ENCODE measurements at places on chromosomes 16 and 17.
A peak's percentile ranks its signal among the peaks of the same experiment; 100 is the strongest.

- no peak for DNase-seq
Observed at GRCh38 chr17:59329176-59330052, 2.0 kb upstream of the YPEL2 start.

DNA sequence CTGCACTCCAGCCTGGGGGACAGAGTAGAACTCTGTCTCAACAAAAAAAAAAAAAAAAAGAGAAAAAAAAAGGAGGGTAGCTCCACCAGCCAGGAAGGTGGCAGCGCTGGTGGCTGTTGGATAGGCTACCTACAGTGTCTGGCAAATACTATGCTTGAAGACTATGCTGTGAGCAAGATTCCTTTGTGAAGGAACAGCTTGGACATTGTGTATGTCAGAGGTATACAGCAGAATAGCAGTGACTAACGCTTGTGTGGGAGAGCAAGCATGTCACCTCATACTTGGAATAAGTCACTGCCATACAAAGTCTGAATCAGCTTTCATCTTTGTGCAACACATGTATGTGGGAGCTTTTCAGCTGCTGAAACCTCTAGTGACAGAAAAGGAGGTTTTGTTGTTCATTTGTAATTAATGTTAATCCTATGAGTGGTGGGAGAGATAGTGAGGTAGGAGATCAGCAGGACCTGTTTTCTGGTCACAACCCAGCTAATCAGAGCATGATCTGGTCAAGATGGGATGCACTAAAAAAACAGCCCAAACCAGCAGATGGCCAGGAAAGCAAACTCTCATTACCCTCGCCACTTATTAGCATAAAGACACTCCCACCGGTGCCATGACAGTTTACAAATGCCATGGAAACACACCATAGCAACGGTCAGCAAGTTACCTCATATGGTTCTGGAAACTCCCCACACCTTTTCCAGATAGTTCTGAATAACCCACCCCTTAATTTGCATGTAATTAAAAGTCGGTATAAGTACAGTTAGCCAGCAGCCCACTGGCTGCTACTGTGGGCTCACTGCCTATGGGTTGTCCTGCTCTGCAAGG lies 6.8 kb upstream of the ITGAD start:
- DNase-seq, result no peak

- DNase-seq, result peak; percentile 13
Observed at GRCh38 chr17:48804936-48805411, 12.1 kb downstream of the TTLL6 start.

- no peak for DNase-seq
Observed at GRCh38 chr16:29848420-29849297, 14.4 kb downstream of the CDIPT start.

- no peak for DNase-seq
Observed at GRCh38 chr16:54937671-54938211, 7.1 kb downstream of the IRX5 start.

GRCh38 chr17:21551081-21551881 lies 141.0 kb upstream of the KCNJ18 start:
- peak; percentile 21 for DNase-seq

- no peak for DNase-seq
Observed at GRCh38 chr17:75240394-75241142, 20.8 kb downstream of the GGA3 start.

- no peak for DNase-seq
Observed at GRCh38 chr17:16929035-16929680, 42.8 kb downstream of the TNFRSF13B start.

- no peak for DNase-seq
Observed at GRCh38 chr17:74132354-74132753, 71.1 kb upstream of the RPL38 start.

GRCh38 chr17:30524847-30525246 lies 47.6 kb downstream of the GOSR1 start:
- DNase-seq, result no peak

GRCh38 chr16:58046054-58046881 lies 20.7 kb downstream of the MMP15 start:
- no peak for DNase-seq

DNA sequence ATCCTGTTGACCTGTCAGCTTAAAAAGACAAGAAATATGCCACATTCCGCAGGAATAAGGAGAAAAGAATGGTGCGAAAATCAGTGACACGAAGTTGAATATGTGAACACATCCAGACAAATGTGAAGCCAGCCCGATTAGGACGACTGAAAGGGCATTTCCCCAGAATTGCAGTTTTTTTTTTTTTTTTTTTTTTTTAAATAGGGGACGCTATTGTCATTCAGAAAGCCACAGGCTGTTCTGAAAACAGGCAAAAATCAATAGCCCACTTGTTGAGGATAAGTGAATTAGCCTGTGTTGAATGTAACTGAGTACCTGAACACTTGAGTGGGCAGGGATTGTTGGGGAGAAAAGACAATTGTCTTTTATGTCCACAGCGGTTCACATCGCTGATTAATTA lies 507.1 kb downstream of the WWOX start:
- DNase-seq, result peak; percentile 43

- DNase-seq, result no peak
Observed at GRCh38 chr16:28317040-28317880, 24.9 kb downstream of the SBK1 start.

- DNase-seq, result no peak
Observed at GRCh38 chr16:82694239-82694874, 67.6 kb downstream of the CDH13 start.

DNA sequence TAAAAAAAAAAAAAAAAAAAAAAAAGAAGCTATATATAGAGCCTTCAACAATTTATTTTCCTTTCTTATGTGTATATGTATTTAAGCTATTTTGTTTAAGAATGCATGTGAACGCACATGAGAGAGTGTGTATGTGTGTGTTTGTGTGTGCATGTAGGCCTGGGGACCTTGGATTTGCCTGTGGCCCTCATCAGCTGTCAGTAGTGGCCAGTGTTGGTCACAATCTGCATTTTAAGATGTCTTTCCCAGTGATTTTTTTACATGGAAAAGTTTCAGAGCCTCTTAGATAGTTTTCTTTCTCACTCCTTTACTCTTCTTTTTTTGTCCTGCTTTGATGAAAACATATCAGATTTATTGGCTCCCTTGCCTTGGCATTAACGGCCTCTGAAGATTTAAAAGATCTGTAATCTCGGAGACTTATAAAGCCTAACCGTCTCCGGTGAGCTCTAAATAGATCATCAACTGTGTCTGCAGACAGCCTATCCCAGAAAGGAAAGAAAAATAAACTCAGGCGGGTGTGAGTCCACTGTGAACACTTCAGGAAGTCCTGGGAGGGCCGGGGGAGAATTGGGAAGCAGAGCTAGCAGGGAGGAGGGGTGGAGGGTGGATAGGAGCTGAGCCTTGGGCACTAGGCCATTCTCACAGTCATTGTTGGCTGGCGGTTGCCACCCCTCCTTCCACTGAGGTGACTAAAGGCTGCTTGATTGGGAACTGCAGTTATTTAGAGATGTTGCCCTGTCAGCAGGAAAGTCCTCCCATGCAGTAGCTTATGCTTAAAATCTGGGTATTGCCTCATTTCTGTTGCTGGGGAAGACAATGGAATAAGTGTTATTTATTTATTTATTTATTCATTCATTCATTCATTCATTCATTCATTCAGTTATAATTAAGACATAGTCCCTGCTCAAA lies 86.8 kb downstream of the WWP2 start:
- no peak for DNase-seq

DNA sequence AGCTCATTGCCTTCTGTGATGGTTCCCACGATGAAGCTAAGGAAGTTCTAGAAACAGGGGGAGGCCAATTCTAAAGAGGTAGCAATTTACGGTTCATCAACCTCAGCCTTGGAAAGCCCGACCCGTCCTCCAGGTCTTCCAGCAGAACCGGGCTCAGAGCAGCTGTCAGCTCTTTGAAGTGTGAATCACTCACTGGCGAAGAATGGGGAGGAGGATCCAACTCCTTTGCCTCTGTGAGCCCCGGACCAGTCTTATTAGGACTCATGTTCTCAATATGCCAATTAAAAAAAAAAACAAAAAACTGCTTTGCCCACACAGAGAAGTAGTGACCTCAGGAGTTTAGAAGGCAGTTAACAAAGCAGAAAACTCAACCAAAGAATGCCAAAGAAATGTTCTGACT lies 31.4 kb downstream of the STX8 start:
- DNase-seq, result no peak

DNA sequence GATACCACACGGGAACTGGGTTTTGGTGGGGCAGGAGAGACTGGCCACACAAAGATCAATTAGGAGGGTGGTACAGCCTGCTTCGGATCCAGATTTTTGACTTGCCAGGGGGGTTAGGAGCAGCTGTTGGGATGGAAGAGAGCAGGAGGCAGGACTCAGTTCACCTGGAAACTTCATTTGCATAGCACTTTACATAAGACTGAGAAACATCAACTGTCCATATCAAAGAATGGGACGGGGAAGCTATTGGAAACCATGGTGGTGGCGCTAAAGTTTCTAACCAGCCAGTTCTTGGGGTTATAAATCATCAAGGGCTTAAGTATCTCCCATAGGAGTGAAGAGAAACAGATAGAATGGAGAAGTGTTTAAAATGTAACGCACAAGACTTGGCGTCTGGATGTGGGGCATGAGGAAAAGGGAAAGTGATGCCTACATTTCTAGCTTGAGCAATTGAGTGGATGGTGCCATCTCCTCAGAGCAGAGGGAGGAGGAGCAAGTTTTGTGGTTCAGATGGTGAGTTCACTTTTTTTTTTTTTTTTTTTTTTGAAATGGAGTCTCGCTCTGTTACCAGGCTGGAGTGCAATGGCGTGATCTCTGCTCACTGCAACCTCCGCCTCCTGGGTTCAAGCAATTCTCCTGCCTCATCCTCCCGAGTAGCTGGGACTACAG lies 6.4 kb upstream of the SRCAP start:
- no peak for DNase-seq

GRCh38 chr17:62689441-62690167 lies 62.1 kb downstream of the MRC2 start:
- DNase-seq, result no peak

DNA sequence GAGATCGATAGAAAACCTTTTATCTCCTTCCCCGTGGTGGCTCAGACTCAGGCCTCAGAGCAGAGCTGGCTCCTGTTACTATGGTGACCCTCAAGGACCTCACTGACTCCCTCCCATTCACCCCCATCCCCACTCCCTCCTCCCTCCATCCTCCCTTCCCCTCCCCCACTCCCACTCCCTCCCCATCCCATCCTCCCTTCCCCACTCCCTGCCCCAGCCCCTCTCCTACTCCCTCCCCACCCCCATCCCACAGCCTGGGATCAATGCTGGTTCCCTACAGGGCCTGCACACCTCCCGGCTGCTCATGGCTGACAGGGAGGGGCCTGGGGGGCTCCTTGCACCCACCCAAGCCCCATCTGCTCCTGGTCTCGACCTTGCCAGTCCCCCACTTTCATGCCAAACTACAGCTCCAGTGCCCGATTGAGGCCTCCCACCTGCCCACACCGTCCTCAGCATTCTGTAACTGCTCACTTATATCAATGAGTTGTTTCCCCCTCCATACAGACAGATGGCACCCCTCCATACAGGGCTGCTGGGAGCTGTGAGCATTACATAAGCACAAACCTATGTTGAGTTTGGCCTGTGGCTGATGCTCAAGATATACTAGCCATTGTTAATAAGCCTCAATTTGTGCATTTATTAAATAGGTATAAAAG lies 11.6 kb upstream of the RAI1 start:
- DNase-seq, result no peak

- no peak for DNase-seq
Observed at GRCh38 chr17:79007504-79008381, 1.8 kb downstream of the CANT1 start.

- DNase-seq, result no peak
Observed at GRCh38 chr16:73420244-73420643, 372.3 kb upstream of the ZFHX3 start.

- no peak for DNase-seq
Observed at GRCh38 chr17:48954300-48954755, 9.7 kb upstream of the SNF8 start.

- no peak for DNase-seq
Observed at GRCh38 chr16:73149334-73149733, 101.4 kb upstream of the ZFHX3 start.

- DNase-seq, result no peak
Observed at GRCh38 chr17:17507465-17508011, 11.3 kb upstream of the RASD1 start.

- no peak for DNase-seq
Observed at GRCh38 chr17:79038545-79039135, 14.7 kb downstream of the C1QTNF1 start.

- no peak for DNase-seq
Observed at GRCh38 chr16:3781421-3781820, 64.1 kb upstream of the TRAP1 start.
